ENCODE measurements at places on chromosomes 5 and 9.

DNA sequence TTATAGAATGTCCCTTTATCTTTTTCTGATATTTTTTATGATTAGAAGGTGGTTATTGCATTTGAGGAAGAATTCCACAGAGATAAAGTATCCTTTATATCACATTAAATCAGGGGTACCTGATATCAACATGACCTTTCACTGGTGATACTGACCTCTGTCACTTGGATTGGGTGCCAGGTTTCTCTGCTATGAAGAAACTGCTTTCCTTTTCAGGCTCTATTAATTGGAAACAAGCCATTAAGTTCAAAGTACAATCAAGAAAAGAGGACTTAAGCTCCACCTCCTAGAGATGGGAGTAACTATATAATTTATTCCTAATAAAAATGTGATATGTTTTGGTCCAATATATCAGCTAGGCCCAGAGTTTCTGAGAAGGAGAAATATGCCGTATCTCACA lies 514.6 kb upstream of the TYRP1 start:
- no peak for DNase-seq

- no peak for DNase-seq
Observed at GRCh38 chr9:101480386-101480785, 44.8 kb upstream of the ALDOB start.

GRCh38 chr9:15205632-15206420 lies 101.2 kb downstream of the TTC39B start:
- no peak for DNase-seq

GRCh38 chr9:110287289-110287680 lies 31.0 kb upstream of the TXN start:
- DNase-seq, result no peak

GRCh38 chr5:149224282-149224681 lies 47.4 kb upstream of the AFAP1L1 start:
- DNase-seq, result no peak

GRCh38 chr9:122051351-122052321 lies 41.5 kb downstream of the TTLL11 start:
- DNase-seq, result no peak

- DNase-seq, result no peak
Observed at GRCh38 chr9:71709384-71709783, 58.9 kb downstream of the CEMIP2 start.

DNA sequence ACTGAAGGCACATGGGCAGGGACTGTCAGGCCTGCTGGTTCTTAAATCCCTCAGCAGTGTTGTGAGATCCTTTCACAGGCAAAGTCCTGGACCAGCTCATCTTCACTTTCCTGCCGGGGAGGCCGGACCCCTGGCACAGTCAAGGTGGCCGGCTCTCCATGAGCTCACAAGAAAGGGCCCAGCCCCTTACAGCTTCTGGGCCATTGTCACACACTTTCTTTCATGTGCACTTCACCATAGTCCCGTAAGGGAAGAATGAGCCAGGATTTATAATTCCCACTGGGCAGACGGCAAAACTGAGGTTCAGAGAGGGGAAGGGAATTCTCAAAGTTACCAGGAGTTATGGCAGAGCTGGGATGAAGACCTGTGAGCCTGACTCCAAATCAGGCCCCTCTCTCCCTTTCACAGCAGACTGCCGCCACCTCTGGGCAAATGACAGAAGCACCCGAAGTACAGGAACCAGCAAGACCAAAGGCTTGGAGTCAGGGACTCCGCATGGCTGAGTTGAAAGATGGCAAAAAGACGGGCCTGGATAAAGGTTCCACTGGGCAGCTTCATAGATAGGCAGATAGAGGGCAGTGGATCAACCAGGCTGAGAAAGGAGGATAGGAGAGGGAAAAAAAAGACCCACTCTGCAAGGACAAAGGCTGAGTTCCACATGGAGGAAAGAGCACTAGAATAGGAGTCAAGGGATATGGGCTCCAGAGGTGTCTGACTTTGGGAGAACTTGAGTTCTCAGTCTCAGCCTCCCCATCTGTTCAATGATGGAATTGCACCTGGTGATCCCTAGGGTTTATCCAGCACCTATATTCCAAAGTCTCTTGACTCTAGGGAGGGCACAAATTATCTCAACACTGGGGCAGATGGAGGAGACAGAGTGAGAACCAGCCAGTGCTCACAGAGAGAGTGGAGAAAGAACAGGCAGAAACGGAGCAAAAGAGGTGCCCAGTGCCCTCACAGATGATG lies 128.7 kb downstream of the PAX5 start:
- no peak for DNase-seq

DNA sequence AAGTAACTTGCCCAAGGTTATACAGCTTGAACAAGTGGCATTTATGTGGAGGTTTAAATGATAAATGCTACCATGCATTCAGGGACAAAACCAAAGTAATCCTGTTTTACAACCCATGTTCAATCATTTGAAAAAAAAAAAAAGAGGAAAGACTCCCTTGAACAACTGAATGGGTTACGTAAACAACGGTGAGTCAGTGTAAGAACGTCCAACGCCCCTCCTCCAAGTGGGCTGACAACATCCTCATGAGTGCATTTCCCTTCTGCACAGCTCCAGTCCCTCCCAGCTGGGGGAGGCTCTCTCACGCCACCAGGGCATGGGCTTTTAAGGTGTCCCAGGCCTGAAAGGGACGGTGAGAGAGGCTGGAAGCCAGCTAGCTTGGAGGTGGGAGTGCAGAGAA lies 90.0 kb downstream of the PRRT1B start:
- DNase-seq, result no peak

GRCh38 chr5:95870105-95870672 lies 47.7 kb upstream of the GLRX start:
- no peak for DNase-seq

DNA sequence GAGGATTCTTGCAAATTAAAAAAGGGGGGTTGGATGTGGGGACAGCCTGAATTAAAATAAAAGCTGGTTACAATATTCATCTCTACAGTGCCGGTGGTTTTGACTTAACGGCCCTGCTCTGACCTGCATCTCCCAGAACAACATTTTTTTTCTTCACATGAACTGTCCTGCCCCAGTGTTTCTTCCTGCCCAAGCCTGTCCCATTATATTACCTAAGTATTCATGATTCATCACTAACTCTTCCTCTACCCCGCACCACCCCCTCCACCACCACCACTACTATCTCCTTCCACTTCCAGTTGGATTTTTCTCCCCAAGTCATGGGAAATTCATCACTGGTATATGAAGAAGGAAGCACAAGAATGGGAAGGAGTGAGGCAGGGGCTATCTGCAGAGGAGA lies 90.1 kb downstream of the ZFAND5 start:
- no peak for DNase-seq

- no peak for DNase-seq
Observed at GRCh38 chr5:167233507-167234220, 1057.8 kb upstream of the WWC1 start.

- DNase-seq, result no peak
Observed at GRCh38 chr5:2736872-2737271, 14.6 kb downstream of the IRX2 start.

DNA sequence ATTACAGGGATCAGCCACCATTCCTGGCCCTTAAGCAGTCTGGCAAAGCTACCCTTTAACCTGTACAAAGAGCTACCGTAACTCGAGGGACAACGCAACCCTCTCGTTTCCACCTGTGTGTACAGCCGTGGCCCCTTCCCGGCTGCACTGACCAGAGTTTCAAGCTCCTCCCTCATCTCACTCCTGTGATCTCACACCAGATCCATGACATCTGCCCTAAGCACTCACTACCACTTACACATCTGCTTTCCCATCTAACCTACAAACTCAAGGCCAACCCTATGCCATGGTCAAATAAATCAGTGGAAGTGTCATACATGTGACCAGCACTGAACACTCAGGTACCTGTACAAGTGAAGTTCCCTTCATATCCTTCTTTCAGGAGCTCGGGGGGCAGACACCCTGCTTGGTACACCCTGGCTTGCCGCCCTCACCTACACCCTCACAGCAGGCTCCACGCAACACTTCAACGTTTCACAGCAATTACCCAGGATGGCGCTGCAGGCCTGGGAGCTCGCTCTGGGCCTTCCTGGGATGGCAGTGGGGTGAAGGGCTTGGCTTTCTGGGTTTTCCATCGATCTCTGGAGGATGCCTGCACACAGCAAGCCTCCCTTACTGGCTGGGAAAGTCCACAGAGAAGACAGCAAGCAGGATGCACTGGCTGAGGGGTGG lies 61.7 kb downstream of the PRRT1B start:
- no peak for DNase-seq
